ENCODE measurements at places on chromosomes 11 and 22.

DNA sequence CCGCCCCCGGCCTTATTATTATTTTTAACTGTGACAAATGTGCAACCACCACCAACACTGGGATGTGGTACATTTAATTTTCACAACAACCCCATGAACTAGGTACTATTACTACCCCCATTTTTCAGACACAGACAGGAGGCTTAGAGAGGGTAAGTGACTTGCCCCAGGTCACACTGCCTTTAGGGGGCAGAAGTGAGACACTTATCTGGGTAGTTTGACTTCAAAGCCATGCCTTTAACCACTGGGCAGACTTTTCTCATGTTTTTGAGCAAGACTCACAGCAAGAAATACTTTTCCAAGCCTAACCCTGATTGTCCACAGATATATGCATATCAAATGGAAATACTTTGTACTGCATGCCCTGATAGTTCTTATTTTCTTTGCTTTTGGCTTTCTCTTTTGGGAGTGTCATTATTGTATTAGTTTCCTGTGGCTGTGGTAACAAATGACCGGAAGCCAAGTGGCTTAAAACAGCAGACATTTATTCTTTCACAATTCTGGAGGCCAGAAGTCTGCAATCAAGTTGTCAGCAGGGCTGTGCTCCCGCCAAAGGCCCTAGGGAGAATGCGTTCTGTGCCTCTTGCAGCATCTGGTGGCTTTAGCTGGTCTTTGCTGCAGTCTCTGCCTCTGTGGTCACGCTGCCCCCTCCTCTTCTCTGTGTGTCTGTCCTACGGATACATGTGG lies 110.8 kb downstream of the GRIK4 start:
- peak; percentile 16 for DNase-seq

GRCh38 chr11:1359556-1359955 lies 30.2 kb upstream of the BRSK2 start:
- DNase-seq = no peak

- DNase-seq = no peak
Measured at GRCh38 chr11:2517016-2517385, 72.2 kb downstream of the KCNQ1 start.

- DNase-seq = no peak
Measured at GRCh38 chr11:111472228-111472627, 40.0 kb downstream of the BTG4 start.

- DNase-seq = peak; percentile 10
Measured at GRCh38 chr11:110249066-110249465, 47.3 kb downstream of the RDX start.

All from ACHN (cell line).